ENCODE measurements at places on chromosomes 1 and 21. TPM values are rescaled to one million over a fixed set of nuclear protein-coding genes. Genes with fewer than 3 reads are reported as not detected.
A peak's percentile ranks its signal among the peaks of the same experiment; 100 is the strongest.

AJAP1 gene
- total RNA-seq = not detected

S100A9 gene
- not detected for total RNA-seq

MAP3K21 gene
- 1.9 TPM for total RNA-seq

E2F2 gene
- 36.1 TPM for total RNA-seq

DNA sequence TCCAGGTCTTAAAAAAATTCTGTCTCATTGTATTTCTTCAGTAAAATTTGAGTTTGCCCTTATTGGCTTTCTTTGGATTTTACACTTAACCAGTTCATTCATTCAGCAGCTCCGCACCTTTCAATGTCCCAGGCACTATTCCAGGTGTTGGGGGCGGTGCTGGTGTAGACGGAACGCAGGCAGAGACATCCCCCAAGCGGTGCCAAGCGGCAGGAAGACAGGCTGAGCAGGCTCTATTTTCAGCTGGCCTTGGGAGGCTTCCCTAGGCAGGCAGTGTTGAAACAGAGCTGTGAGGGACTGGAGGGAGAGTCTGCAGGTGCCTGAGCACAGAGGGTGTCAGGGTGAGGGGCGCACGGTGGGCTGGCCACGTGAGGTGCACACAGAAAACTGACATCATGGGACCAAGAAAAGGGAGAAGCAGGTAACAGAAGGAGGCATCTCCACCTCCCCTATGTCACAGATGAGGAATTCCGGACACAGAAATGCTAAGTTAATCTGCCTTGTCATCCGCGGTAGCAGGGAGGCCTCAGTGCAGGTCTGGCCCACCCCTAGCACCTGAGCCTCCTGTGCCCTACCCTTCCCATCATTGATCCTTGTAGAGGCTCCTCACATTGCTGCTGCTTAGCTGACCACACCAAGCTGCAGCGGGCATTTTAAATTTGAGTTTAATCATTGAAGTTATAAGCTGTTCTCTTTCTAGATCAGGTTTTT, 40.8 kb downstream of the SLC37A1 start:
- H3K27me3 ChIP-seq = no peaks in the 10 kb centered on the region
- no peak for DNase-seq
- H3K4me3 ChIP-seq = no peak overlapping the region

DNA sequence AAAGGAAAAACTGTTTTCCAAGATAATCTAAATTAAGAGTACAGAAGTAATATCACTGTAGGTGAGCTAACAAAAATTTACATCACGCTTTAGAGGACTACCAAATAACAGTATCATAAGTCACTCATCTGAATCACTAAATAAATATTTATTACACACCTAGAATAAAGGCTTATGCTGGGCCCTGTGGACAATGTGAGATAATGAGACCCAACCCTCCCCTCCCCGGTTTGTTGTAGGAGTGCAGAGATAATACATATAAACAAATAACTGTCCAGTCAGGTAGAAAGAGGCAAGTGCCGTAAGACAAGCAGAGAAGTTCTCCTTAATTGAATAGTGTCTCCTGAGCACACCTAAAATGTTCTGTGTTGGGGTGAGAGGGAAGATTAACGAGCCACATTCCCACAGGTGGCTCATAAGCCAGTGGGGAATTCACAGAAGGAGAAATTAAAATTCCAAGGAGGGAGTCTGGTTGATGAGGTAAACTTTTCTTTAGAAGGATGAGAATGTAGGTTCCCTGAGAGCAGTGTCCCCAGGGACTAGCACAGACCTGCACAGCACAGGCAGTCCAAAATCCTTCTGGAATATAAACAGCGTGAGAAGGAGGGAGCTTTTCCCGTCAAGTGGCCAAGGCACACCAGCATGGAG, 241.4 kb downstream of the NFIA start:
- H3K27ac ChIP-seq = no peak overlapping the region
- no peak for DNase-seq
- no peaks in the 10 kb centered on the region for H3K36me3 ChIP-seq
- peaks cover 23% of the 10 kb centered on the region for H3K4me1 ChIP-seq
- no peak overlapping the region for H3K4me3 ChIP-seq

GRCh38 chr1:233664804-233665574, 51.1 kb downstream of the KCNK1 start:
- no peak overlapping the region for H3K27ac ChIP-seq
- no peak for DNase-seq
- no peaks in the 10 kb centered on the region for H3K27me3 ChIP-seq
- H3K4me3 ChIP-seq = no peak overlapping the region

- no peak for DNase-seq
- H3K36me3 ChIP-seq = peaks cover 17% of the 10 kb centered on the region
- no peak overlapping the region for H3K27ac ChIP-seq
- H3K4me3 ChIP-seq = no peak overlapping the region
- peaks cover 29% of the 10 kb centered on the region for H3K4me1 ChIP-seq
- H3K27me3 ChIP-seq = no peaks in the 10 kb centered on the region
Measured at GRCh38 chr1:145927916-145928643, 796 bp upstream of the RBM8A start.

- peaks cover 10% of the 10 kb centered on the region for H3K36me3 ChIP-seq
- peak overlapping the region; percentile 78 for H3K4me3 ChIP-seq
- H3K27ac ChIP-seq = peak overlapping the region; percentile 82
- H3K27me3 ChIP-seq = no peaks in the 10 kb centered on the region
- H3K4me1 ChIP-seq = peaks cover 81% of the 10 kb centered on the region
Measured at GRCh38 chr21:15052459-15052763, 12.4 kb downstream of the NRIP1 start.

All from activated naive CD8-positive, alpha-beta T cell treated with anti-CD3 and anti-CD28 coated beads for 36 hours (primary cell).